IMR-90 (cell line): ENCODE measurements at places on chromosomes 3 and 15.

GRCh38 chr15:67009576-67010569 lies 55.5 kb upstream of the SMAD3 start:
- no peak for DNase-seq

GRCh38 chr3:59424268-59425010 lies 374.6 kb upstream of the CFAP20DC start:
- DNase-seq = peak; percentile 93

GRCh38 chr3:31530039-31530959 lies 2.4 kb upstream of the STT3B start:
- DNase-seq = no peak

DNA sequence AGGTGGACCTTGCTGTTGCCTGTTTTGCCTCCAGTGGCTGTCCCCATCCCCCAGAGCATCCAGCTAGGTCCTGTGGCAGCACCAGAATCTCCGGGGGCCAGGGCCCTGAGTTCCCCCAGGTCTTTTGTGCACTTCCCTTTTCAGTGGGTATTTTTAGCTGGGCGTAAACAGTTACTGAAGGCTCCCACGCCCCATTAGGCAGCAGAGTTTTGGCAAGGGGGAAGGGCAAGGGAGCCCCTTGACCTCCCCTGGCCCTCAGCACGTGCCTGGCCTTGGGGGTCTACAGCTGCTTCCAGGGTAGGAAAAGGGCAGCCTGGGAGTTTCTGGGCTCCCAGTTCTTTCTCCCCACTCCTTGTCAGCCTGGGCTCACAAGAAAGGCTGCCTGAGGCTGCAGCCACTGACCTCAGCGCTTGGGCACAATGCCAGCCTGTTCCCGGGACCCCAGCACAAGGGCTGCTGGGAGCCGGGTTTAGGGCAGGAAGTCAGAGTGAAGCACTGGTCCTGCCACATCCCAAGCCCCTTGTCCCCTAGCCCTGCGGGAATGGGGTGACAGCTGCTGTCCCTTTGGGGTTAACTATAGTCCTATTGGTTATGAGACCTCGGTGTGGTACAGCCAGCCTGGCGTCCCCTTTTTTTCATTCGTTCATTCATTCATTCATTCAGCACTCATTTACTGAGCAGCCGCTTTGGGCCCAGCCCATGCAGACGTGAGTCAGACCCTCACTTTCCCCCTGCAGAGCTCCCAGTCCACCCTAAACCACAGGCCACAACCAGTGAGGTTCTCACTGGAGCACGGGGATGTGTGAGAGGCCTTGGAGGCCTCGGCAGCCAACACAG lies 8.4 kb downstream of the CSK start:
- DNase-seq = peak; percentile 85

- DNase-seq = peak; percentile 49
Observed at GRCh38 chr3:177284383-177284881, 87.2 kb upstream of the TBL1XR1 start.

DNA sequence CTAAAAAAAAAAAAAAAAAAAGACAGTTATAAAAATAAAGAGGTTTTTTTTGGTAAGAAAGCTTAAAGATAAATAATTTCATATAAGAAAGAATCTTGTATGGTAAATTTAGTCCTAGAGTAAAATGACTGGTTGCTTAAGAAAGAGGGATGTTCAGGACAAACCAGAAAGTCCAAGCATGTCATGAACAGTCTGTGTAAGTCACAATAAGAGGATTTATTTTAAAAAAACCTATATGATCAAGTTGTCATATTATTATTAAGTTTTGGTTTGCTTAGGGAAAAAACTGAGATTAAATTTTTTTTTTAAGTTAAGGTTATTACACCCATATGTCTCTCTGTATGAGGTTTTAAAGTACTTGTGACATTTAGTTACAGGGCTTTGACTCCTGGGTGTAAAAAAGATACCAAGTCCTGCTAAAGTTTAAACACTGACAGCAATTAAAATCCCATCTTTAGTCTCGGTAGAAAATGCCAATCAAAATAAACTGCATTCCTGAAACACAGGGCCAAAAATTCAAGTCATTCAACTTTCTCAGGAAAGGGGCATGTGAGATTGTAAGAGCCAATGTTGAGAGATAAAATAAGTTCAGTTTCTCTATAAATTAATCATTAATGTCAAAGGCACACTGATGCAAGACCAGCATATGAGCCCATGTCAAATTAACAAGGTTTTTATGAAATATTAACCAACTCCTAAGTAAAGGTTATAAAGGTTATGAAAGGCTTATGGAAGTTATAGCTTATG lies 8.5 kb upstream of the BDH1 start:
- DNase-seq = no peak

- DNase-seq = peak; percentile 76
Observed at GRCh38 chr3:128549283-128550112, 56.5 kb upstream of the GATA2 start.

- DNase-seq = no peak
Observed at GRCh38 chr3:16998236-16998923, 113.6 kb downstream of the PLCL2 start.

- peak; percentile 14 for DNase-seq
Observed at GRCh38 chr3:29156086-29156715, 124.7 kb upstream of the RBMS3 start.

DNA sequence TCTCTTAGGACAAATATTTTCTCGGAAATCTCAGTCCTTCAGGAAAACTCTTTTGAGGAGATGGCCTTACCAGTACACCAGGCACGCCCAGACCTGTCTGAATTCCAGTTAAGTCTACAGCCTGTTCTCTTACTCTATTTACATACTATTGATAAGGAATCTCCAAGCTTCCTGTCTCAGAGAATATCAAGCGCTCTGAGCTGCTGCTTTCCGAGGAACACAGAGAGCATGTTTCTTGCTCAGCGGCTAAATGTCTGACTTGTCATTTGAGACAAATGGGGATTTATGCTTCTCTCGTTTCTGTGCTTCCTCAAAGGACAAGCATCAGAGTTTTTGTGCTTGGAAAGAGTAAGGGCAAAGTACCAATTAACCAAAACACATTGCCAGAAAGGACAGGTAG lies 112.4 kb upstream of the CCDC54 start:
- DNase-seq = no peak

- DNase-seq = no peak
Observed at GRCh38 chr3:184561913-184562877, 610 bp downstream of the EPHB3 start.

DNA sequence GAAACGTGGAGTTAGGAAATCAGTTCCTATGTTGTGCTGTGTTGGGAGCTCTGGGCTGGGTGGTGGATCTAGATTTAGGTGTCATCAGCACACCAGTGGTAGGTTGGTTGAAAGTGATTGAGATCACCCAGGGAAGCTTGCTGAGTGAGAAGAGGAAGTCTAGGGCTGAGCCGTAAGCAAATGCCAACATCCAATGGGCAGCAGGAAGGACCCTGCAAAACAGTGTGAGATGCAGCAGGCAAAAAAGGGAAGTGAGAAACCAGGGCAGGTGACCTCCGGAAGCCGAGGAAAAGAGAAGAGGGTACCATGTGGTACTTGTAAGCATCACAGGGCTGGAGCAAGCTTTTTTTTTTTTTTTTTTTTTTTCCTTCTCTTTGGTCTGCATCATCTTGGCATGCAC lies 15.9 kb upstream of the COPG1 start:
- no peak for DNase-seq

- peak; percentile 62 for DNase-seq
Observed at GRCh38 chr15:48644827-48645557, 517 bp downstream of the FBN1 start.

DNA sequence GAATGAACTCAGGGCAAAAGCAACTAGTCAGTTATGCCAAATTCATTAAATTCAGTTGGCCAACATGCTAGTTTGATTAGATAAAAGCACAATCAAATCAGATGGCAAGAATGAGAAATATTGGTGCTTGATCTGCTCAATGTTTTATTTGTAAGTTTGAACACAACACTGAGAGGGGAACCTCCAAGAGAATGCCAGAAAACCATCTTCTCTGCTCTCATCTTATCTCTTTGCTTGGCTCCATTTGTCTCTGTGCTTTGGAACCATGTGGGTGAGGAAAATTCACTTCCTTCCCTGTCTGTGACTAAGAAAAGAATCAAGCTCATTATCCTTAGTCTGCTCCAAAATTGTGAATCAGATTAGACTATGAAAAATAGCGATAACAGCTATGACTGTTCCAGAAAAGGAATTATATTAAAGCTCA lies 43.6 kb upstream of the DCBLD2 start:
- peak; percentile 33 for DNase-seq

DNA sequence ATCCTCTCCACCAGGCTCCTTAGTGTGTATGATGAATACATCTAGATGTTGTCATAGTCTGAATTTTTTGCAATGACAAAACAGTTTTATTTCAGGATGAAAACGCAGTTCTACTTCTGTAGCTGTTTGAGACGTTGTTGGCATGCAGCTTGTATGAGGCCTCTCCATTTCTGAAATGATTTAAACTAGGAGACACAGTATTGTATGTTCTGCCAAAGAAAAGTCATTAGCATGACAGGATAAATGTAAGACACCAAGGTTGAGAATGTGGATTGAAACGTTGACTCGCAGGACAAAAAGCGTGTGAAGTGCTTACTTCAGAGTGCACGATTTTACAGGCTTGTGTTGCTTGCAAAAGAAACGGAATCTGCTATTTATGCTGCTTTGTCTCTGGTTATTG lies 35.3 kb downstream of the ABHD17C start:
- DNase-seq = no peak

DNA sequence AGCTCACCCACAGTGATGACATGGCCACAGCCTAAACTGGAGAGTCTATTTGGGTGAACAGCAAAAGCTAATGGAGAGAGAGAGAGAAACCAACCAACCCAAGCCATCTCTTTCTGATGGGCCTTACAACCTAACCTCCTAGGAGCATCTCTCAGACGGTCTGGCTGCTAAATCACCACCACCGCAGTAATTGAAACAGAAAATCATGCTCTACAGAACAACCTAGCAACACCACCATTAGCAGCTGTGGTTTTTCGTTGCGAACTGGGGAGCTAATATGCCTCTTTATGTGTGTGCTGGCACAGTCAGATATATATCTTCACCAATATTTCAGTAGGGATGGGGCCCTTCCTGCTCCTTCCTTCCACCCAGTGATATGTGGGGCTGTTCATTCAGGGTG lies 166.9 kb upstream of the PROK2 start:
- DNase-seq = no peak

DNA sequence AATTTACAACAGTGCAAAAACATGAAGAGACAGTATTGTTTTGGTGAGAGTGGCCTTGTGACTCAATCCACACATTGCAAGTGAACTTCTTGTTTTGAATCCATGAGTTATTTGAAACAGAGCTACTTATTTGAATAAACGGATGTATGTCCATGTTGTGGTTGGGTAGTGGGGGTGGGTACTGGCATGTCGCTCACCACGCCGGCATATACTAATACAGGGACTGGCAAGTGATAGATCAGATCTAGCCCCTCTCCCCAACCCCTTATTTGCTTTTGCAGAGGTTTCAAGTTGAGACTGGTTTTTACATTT lies 83.8 kb downstream of the EDEM1 start:
- no peak for DNase-seq

DNA sequence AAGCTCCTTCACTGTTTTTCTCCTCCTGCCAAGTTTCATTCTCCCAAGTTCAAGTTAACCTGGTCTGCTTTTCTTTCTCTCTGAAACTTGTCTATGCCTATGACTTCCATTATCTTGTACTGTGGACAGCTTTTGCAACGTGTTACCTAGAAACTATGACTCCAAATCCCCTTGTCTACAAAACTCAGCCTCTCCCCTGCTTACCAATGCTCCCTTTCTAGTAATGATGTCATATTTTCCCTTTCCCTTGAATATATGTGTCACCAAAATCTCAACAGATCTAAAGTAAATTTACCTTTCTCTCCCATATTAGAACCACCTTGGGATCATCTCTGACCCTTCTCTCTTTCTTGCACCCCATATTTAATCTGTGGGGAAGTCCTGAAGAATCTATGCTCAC lies 10.5 kb upstream of the ABHD2 start:
- DNase-seq = no peak

DNA sequence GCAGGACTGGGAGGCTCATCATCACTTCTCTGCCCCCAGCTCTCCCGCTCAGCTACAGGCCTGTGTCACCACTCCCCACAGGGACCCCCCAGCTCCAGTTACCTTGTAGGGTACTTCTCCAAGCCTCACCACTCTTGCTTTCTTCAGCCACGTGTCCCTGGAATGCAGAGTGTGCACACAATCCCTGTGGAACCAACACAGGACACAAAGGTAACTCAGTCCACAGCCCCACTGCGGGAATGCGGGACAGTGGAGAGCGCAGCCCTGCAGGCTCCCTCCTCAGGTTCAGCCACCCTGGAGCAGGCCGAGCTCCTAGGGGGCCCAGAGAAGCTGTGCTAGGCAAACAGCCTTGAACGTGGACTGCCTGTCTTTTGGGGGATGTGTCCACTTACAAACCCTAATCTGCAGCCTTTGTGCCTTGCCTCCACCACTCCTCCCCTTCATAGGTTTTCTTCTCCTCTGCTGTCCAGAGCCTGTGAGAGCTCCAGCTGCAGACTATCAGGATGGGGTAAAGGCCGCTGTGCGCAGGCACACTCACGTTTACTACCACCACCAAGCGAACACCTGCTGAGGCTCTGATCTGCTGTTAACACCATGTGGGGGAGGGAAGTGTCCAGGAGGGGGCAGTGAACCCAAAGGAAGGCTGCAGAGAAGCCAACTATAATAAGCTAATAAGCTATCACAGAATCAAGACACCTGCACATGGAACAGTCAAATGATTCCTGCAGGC lies 26.0 kb downstream of the XPC start:
- DNase-seq = no peak

DNA sequence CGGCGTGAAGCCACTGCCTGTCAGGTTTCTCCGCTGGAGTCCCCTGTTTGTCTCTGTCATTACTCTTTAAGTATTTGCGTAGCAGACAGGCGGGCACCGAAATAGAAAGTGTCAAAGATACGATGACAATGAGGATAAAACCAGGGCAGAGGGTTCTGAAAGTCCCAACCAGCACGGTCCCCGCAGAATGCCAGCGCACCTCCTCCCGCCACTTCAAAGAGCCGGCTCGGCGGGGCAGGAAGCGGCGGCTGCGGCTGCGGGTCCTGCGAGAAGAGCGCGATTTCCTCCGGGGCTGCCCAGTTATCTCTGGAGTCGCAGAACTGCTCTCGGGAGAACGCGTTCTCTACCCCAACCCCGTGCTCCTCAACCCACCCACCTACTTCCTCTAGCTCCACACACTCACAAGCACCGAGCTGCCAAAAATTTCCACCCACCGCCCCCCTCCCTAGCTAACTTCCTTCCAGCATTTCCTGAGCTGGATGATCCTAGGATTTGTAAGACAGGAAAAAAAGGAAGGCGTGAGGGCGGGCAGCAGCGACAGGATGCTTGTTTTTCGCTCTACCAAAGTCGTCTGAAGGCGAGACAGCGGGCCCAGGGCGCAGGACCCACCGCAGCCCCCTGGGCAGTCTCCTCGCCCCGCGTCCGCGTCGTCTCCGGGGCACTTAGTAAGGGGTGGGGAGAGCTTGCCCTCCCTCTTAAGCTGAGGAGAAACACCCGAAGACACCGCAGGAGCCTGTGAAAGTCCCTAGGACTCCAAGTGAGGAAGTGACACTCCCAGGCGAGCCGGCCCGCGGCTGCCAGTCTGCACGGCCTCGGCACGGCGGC lies at the start of gene ARHGAP31:
Gene ARHGAP31 (plus strand): TSS at position 513 of the 825 bp plus-strand sequence. CDS start 522 bp downstream, outside the sequence.
- DNase-seq = peak; percentile 81

DNA sequence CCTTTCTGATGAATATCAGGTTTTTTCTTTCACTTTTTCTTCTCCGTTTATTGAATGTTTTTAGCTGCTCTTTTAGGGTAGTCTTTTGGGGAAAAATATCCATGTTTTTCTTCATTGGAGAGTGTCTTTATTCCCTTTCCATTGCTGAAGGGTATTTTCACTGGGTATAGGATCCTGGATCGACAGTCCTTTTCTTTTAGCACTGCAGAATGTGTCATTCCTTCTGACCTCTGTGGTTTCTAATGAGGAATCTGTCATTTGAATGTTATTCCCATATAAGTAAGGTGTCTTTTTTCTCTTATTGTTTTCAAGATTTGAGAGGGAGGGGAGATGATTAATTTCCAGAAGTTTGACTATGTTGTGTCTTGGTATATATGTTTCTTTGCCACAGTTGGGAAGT lies 96.8 kb downstream of the BBX start:
- no peak for DNase-seq
